Lung (tissue), 17 donors: ENCODE measurements at places on chromosomes 1 and 21.
A peak's percentile ranks its signal among the peaks of the same experiment; 100 is the strongest.

DNA sequence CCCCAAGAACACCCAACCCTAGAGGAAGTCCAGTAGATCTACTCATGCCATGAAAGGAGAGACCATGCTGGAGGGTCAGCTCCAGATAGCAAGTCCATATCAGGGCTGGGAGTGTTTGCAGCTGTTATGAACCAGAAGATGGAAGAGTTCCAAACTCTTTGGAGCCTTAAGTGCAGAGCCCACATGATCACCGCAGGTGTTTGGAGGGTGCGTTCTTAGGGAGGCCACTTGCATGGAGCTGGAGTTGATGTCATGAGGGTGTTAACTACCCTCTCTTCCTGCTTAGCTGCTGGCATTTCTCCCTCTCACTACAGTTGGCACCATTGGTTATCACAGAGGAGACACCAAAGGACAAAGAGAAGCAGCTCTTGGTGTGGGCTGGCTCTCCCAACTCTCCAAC lies 616.9 kb downstream of the AJAP1 start:
- DNase-seq = no peak

- DNase-seq = no peak
Measured at GRCh38 chr1:31029026-31029425, 36.5 kb downstream of the PUM1 start.

DNA sequence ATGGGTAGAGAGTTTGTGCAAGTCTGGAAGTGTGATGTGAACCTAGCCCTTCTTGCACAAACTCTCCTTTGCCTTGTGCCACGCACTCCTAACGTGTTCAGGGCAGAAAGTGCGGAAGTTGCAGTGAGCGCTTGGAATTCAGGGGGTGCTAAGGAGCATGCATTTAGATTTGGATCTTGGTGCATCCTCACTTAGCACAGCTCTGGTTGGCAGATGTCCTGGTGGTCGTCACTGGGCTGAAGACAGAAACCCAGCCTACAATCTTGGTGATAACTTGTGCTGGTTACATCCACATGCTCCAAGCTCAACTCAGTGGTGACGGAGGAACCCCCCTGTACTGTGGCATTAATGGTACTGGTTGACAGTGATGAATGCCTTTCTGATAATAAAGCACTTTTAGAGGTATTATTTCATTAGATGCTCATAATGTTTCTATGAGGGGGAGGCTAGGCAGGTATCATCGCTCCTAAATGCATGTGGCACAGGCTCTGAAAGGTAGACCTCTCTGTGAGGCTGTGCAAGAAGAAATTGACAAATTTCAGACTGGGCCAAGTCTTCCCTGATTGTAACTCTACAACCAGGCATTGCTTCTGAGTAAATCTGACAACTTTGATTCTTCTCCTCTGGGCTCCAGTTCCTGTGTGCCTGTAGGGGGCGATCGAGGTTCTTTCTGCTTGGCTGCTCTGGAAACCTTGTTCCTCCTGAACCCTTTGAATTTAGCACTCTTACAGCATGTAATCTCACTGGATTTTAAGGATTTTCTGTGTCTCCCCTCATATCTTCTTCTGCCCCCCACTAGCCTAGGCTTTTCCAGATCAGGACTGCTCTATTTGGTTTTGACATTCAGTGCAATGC lies 40.6 kb downstream of the MAPKAPK2 start:
- DNase-seq = no peak

DNA sequence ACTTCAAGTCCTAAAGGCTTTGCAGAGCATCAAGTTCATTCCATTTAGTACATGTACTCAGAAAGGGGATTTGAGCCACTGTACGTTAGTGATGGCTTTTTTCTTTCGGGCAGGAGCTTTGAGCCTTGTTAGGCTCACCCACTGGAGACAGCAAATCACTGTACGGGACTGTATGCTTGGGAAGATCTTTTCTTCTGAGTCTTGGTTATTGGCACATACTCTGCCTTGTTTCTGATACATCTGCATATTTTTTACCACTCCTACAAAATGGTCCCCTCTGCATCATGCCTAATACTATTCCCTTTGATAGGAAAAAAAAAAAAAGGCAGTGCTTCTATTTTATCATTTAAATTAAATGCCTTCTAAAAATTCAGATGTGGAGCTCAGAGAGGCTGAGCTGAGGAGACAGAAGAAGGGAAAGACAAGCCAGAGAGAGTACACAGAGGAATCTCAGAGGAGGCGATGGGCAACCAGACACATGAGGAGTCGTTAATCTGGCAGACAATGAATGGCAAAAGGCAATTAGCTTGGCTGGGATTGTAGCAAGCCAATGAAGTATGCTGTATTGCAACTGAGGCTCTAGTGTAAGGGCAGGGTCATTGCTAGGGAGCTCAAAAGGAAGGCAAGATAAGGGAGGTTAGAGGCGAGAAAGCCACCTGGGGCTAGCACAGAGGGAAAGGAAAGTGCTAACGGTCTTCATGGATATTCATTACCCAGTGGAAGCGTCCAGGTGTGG lies 39.4 kb downstream of the PHC2 start:
- no peak for DNase-seq

GRCh38 chr1:41726899-41727748 lies 191.6 kb downstream of the HIVEP3 start:
- DNase-seq = peak; percentile 35

DNA sequence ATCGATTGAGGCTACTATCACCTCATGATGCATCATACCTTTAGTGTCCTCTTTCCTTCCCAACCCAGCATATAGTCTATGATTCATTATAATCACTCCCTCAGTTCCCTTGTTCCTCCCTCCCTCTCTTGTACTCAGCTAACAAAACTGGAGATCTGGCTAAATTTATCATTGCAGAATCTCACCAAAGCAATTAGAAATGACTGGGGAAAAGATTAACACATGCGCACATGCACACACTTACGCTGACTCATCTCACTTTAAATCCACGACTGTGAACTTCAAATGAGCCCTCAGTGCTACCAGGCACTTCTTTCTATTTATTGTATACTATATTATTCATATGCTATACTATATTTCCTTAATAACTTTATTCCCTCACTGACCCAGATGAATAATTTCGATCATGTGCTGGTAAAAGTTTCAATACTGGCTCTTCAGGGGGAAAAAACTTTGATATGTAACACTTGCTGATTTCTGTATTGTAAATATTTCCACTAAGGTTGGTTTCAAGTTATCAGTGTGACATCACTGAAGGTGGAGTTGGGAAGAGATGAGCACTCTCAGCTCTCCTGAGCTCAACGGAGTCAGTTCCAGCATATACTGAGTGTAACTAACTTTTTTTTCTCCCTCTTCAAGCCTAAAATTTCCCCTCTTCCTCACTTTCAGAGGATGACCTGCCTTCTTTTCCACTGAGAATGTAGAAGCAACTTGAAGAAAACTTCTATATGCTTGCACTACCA lies 613.7 kb upstream of the B3GALT2 start:
- DNase-seq = no peak

DNA sequence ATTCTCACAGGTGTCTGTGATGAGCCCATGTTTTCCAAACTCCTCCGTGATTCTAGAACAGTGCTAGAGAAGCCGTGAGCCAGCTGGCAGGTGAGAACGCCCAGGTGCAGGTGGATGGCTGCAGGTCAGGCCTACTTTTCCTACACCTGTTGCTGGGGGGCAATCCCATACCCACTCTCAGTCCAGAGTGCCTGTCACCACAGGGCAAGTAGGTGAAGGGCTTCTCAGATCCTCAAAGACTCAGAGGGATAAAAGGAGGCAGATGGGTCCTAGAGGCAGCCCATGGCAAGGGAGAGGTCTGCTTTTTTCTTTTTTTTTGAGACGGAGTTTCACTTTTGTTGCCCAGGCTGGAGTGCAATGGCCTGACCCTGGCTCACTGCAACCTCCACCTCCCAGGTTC lies 50.7 kb upstream of the H6PD start:
- no peak for DNase-seq

DNA sequence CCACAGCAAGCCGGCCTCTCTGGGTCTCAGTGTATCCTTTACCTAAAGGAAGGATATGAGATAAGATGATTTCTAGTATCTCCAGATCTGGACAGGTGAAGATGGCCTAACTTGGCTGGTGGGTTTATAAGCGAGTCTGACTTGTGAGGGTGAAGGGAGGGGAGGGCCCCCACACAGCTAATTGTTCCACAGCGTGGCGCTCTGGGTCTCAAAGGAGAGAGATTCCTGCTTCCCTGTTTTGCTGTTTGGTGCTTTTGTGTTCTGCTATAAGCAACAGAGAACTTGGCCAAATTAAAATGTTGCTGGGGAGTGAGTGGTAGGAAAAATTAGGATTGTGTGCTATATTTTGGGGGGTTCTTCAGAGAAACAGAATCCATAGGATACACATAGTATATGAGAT lies 28.9 kb upstream of the NLRP3 start:
- DNase-seq = no peak

- peak; percentile 88 for DNase-seq
Measured at GRCh38 chr21:17612565-17613241, at the start of gene BTG3. Gene BTG3, minus strand, starts transcription at chr21:17612901. Its CDS starts 3,757 bp downstream, at chr21:17609144.

- no peak for DNase-seq
Measured at GRCh38 chr1:147581459-147581858, 40.2 kb downstream of the BCL9 start.

DNA sequence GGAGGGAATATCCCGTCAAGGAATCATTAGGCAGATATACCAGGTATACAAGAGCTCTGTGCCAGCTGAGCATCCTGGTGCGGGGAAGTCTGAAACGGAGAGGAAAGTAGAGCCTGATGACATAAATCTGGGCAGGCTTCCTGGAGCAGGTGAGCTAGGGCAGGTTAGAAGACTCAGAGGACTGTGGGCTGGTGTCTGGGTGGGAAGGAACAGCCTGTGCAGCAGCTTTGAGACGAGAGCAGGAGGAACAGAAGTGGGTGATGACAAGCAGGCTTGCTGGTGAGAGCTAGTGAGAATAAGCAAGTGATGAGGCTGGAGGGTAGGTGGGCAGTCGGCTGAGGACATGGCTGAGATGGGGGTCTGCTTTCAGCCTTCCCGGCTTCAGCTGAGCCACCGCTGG lies 6.7 kb downstream of the CELSR2 start:
- no peak for DNase-seq

- no peak for DNase-seq
Measured at GRCh38 chr1:90613371-90613770, 103.7 kb downstream of the BARHL2 start.

DNA sequence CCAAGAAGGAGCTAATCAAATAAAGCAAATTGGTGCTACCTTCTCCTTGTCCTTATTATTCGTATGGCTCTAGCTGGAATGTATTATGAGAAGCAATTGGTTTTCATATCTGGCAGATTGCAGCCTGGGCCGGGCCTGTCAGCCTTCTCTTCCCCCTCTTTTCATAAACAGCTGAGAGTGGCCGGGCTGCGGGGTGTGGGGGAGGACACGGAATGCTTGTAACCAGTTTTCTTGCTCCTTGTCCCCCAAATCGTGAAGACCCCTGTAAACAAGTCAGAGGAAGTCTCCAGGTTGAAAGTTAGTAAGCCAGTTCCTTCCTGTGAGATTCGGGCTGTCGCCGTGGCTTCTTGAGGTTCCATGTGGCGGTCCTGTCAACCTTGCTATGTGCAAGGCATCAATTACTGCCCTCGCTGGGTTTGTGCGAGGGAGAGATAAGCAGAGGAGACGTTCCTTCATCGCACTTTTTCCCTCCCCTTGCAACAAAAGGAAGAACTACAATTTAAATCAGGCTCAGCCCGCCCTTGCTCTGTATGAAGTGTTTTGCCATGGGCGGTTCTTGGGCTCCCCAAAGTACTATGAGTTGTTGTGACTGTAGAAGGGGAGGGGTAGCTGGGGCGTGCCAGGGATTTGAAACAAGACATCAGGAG lies 450.7 kb downstream of the CAMTA1 start:
- DNase-seq = peak; percentile 16

GRCh38 chr1:32144033-32144432 lies 35.4 kb upstream of the TXLNA start:
- no peak for DNase-seq

- DNase-seq = no peak
Measured at GRCh38 chr21:44618504-44618903, 6.6 kb downstream of the KRTAP10-8 start.

DNA sequence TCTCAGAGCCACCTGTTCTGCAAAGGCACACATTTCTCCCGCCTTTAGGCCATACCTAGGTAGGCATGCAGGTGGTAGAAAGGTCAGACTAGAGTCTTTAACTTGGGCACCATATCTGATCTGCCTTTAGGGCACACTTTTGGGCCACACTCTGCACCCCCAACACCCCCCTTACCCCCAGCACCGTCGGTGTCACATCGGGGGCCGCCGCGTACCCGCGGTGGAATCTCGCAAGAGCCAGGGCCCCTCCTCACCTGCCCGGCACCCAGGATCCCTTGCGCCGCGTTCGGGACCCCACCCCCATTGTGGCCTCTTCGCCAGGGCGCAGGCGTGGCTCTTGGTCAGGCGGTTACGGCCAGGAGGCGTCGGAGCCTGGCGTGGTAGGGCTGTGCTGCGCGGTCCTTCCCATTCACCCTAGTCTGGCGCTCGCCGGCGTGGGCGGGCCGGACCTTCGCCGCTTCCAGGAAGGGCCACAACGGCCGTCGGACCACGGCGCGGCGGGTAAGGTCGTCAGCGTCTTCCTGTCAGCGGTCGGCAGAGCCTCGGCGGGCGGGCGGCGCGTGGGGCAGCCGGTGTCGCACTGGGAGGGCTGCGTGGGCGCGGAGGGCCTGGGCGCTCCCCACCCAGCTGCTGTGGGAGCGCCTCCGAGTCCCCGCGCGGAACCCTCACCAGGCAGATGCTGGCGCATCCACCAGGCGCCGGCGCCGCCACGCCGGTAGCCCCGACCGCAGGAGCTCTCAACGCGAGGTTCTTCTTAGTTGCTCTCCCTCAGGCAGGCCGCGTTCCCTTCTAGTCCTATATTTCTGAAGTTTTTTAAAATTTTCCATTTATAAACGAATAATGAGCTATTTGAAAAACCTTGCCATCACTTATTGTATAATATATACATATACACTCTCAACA lies at the start of gene DNAH14:
DNAH14 (plus strand) TSS at position 341 of the 903 bp plus-strand sequence. CDS start 23,028 bp downstream, outside the sequence.
- peak; percentile 71 for DNase-seq

- peak; percentile 82 for DNase-seq
Measured at GRCh38 chr1:41513383-41513735, 28.9 kb upstream of the EDN2 start.

GRCh38 chr1:160400223-160400645 lies at the start of gene VANGL2:
Gene VANGL2, plus strand, starts transcription at chr1:160400564. Its CDS starts 15,274 bp downstream, at chr1:160415838.
- peak; percentile 94 for DNase-seq

- DNase-seq = no peak
Measured at GRCh38 chr1:40185951-40186864, 25.0 kb downstream of the RLF start.

DNA sequence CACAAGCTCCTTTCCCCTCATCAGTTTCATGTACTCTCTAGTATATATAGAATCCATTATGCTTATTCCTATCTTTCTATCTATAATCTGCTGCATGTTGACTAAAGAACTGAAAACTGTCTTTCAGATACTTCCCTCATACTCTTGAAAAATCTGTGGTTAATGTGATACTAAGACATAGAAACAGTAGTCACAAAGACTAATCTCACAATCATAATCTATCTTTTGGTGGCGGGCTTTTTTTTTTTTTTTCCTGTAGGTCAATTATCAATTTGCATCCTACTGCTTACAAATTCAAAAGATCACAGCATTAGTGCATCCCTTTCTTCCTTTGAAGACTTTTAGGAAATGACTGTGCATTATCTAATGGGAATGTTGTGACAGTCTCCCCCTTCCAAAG lies 4.7 kb downstream of the UBR4 start:
- DNase-seq = no peak

DNA sequence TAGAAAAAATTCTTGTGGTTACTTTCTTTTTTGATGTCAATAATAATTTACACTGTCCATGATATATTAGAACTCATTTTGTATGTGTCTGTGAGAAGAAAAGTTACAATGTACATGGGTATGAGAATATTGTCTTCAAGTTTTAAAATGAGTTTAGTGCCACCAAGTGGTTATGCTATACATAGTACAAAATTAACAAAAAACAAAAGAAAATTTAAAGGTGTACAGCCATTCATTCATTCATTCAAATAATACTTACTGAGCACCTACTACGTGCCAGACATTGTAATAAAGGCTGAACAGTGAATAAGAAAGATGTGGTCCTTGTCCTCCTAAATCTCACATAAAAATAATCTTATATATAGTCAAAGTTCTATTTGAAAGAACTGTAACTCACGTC lies 27.7 kb downstream of the UCHL5 start:
- DNase-seq = peak; percentile 32
